ENCODE measurements at places on chromosomes 5 and 9.

- no peak for DNase-seq
Observed at GRCh38 chr5:103617090-103617489, 54.5 kb upstream of the NUDT12 start.

GRCh38 chr5:131609774-131610173 is 25.3 kb downstream of the RAPGEF6 start:
- DNase-seq = no peak

DNA sequence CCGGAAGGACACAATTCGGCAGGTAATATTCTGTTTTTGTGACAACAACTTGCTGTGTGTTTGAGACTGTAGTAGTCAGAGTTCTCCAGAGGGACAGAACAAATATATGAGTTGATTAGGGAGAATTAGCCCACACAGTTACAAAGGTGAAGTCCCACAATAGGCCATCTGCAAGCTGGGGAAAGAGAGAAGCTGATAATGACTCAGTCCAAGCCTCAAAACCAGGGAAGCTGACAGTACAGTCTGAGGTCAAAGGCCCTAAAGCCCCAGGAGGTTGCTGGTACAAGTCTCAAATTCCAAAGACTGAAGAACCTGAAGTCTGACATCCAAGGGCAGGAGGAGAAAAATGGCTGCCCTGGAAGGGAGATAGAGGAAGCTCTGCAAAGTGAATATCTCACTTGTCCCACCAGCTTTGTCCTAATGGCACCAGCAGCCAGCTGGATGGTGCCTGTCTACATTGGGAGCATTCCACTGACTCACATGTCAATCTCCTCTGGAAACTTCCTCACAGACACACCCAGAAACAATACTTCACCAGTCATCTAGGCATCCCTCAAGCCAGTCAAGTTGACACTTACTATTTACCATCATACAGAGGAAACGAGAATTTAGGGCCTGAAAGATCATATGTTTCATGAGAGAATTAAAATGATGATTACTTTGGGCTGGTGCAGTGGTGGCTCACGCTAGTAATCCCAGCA is 36.3 kb upstream of the CTXN3 start:
- DNase-seq = no peak

DNA sequence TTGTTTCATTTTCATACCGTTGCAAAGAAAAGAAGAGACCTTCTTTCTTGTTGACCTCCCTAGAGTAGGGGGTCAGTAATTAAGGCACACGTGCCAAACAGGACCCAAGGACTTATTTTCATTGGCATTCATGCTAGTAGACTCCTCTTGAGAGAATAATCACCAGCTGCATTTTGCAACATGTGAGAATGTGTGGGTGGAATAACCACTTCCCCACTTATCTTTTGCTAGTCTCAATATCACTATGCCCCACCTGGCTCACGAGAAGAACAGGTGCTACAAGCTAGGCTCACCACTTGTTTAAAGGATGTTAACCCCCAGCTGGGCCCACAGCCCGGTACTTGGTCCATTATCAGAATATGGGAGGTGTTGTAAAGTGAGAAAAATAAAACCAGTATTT is 460.7 kb upstream of the MEF2C start:
- no peak for DNase-seq

DNA sequence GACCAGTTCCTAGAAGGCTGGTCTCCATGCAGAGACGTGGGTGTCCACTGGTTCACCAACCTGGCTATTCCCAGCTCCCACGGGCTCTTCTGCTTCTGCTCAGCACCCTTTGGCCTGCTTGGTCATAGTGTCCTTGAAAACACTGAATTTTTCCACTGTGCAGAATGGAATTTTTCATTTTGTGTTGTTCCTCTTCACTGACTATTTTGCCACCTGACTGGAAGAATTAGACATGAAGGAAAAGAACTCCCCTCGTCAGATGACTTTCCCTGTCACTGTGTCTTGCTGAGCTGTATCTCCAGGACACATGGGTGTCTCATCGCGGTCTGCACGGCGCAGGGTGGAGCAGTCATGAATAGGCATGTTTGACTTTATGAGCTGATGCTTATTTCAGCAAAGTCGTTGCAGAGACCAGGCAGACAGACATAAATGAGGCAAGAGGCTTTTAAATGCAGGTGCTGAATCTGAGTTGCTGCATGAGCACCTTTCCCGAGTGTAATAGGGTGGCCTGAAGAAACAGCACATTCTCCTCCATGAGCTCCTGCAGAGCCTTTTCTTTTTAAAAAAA is 50.2 kb upstream of the SEMA4D start:
- no peak for DNase-seq
